Hematopoietic multipotent progenitor cell treated with erythropoietin and hydrocortisone succinate and interleukin-3 and kit ligand, for 4 days (in vitro differentiated cells): ENCODE measurements at places on chromosomes 1 and 21.

- no peak for DNase-seq
Observed at GRCh38 chr1:5507340-5507739, 484.9 kb downstream of the NPHP4 start.

GRCh38 chr1:231161667-231162296, at the start of gene TRIM67:
Gene TRIM67 (plus strand): TSS chr1:231162058. CDS start chr1:231162970, 912 bp downstream.
- DNase-seq: peak; percentile 5

GRCh38 chr1:50659107-50659662, 235.9 kb upstream of the DMRTA2 start:
- no peak for DNase-seq

- no peak for DNase-seq
Observed at GRCh38 chr1:51346086-51346942, 16.0 kb upstream of the TTC39A start.

DNA sequence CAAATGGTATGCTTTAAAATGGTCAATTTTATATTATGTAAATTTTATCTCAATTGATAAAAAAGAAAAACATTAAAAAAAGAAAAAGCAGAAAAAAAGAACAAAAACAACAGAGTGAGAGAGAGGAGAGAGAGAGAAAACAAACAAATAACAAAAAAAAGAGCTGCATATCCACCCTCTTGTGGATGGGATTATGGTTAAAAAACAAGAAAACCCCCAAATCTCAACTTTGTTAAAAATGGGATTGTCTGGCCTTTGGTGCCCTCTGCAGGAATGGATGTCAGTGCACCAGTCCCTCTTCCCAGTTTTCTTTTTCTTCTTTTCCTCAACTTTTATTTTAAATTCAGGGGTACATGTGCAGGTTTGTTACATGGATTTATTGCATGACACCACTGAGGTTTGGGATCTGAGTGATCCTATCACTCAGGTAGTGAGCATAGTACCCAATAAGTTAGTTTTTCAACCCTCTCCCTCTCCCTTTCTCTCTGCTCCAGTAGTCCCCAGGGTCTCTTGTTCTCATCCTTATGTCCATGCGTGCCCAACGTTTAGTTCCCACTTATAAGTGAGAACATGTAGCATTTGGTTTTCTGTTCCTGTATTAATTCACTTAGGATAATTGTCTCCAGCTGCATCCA, 28.1 kb downstream of the RNF187 start:
- DNase-seq: peak; percentile 84

- no peak for DNase-seq
Observed at GRCh38 chr1:21624571-21625389, 44.4 kb downstream of the RAP1GAP start.

GRCh38 chr1:209882942-209883340, 55.1 kb upstream of the SYT14 start:
- no peak for DNase-seq

GRCh38 chr21:41671859-41672542, 94.9 kb downstream of the RIPK4 start:
- peak; percentile 24 for DNase-seq

DNA sequence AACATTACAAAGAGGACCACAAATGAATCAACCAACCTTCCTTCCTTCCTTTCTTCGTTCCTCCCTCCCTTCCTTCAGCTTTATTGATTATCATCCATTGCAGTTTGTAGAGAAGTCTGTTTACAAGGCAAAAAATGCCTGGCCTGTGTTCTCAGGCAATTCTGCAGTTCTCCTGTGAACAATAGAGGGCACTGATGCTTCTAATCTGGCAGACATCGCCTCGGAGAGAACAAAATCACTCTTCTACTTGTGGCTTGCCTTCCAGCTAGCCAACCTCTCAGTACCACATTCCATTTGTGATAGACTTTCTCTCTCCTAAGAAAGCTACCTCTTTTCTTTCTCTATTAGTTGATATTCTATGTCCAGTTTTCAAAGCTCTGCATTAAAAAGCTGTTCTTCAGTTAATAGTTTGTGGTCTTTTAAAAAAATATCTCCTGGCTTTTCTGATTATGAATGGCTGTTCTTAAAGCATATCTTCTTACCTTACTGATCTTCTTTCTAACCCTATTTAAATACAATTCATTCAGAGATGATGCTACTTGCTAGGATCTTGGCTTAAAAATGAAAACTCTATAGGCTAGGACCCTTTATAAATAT, 26.9 kb upstream of the ESRRG start:
- peak; percentile 56 for DNase-seq

DNA sequence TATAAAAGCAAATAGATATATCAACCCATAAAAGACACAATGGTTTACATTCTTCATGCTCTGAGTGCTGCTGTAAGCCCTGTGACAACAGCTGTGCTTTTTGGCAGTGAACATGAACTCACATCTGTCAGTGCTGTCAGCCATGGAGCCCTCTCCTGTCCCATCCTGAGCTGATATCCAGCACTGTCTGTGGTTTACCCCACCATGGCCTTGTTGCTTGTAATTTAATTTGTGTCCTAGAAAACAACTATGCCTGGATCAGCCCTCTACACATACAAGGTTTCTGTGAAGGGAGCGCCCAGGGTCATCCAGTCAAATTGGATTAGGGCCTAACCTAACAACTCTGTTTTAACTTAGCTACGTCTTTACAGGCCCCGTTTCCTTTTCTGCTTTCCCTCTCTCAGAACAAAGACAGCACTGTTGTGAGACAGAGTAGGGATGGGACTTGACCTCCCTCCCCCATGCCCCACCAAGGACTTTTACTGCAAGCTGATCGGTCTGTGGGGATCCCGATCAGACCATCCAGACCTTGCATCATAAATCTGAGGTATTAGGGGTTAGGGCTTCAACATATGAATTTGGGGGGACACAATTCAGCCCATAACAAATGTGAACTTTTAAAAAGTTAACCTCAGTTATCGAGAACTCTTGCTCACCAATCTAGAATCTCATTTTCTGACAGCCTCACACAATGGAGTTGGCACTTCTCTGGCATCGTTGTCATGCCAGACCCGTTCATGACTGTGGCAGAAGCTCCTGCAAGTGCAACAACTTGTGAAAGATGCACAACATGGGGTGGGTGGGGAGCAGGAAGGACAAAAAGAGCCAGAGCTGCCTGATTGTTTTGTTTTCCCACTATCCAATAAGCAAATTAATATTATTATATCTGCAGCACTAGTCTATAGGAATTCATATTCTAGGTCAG, 16.4 kb upstream of the SLC44A3 start:
- DNase-seq: peak; percentile 15
